ENCODE measurements at places on chromosomes 4 and X.

DNA sequence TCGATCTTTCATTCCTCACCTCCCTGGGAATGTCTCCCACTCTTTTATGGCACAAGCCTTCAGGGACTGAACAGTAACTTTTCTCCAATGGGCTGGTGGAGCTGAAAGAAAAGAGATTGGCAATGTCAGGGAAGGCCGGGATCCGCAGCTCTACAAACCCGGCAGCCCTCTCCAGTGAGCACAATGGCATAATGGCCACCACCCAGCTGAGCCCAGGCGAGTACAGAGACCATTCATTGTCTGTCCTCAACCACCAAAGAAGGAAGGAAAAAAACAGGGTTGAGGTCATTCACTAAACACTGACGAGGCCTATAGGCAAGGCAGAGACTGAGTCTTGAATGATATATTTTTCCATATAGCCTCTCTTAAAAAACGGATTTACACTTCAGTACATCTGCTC is 3.6 kb downstream of the GEMIN8 start:
- DNase-seq = no peak

DNA sequence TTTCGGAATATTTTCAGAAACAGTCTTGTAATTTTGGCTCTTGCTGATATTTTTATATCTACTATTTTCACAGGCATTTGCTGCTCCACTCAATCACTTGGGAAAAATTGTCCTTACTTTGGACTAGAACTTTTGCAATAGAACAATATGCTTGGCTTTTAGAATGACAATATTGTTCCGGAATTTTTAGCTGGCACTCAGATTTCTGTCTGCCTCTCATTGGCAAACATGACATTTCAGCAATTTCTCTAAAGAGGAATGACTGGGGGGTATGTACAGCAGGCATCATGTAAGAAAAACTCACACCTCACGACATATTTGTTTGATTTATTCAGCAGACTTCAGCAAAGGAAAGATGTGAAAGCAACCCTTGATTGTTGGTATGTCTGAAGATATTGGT is 243.6 kb upstream of the GPRIN3 start:
- no peak for DNase-seq

DNA sequence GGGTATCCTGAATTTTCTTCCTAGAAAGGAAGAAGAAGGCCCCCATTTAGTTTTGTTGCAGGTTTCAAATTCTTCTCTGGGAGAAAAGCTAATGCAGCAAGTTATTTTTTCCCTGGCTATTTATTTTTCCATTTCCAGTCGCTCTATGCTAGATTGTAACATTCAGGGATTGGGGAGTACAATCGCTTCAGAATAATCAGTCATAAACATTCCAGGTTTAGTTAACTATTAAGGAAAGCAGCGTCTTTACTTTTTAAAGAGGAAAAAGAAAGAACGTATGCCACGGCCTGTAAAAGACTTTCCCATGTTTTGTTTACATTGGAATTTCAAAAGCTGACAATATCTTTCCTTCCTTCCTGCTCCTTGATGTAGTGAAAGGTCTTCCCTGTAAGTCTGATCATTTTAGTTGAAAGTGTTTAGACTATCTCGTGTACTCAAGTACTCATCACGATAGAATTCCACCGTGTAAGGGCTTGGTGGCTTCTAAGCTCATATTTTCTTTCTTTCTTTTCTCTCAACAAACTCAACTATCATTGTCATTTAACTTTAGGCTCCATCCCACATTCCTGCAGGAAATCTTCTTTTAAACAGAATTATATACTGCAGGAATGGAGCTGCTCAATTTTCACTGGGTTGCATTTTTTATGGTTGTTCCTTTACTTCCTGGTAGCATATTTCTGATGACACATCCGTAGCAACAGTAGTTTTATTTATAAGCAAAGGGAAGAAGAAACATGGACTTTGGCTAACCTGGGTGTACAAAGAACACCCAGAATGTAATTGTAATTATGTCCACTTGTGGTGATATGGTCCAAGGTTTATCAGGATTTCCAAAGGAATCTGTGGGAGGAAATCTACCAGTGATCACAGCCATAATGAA is 213.1 kb upstream of the FAT1 start:
- DNase-seq = no peak

DNA sequence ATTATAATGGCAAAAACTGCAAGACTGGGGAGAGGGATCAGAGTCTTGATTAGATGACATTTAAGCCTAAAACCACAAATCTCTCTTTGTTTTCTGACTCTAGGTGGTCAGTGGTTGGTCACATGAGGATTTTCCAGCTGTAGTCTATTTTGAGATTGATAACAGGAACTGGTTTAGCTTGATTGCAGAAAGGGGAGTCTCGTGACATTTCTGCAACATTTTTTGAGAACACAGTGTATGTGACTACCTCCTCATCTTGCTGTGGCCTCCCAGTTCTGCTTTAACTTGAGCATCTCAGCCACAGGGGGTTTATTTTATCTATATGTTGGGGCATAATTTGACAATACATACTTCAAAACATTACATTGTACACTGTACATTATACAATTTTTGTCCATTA is 726.4 kb upstream of the MAGEB2 start:
- DNase-seq = no peak

GRCh38 chr4:179666226-179666625 is 2224.0 kb upstream of the AGA start:
- no peak for DNase-seq

DNA sequence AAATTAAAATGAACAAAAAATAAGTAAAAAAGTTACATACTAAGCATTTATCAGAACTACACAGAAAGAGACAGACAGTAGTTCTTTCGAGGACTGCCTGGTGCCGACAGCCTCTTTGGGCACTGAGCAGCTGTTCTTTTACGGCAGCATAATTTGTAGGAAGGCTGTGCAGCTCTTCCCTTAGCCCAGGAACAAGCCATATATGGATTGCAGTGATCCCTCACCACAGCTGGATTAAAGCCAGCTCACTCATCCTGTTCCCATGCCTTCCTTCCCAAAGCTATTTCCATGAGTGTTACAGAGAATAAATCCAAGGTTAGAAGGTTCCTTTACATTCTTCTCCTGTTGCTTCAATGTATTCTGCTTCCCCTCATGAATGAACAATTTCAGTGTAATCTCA is 71.7 kb downstream of the DDX60L start:
- DNase-seq = no peak

DNA sequence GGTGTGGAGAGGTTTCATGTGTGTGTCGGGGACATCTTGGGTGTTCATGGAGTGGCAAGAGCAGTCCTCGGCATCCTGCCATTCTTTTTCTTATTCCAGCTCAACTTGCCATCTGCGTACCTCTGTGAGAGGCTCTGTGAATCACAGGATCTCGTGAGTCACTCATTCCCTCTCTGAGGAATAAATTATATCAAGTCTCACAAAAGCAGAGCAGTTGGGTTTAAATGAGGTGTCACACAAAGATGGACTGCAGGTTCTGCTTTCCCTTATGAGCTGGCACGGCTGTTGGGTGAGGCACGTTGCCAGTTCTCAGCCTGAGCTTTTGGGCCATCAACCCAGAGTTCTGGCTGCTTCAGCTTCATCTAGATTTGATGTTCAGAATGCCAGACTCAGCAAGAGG is 6.8 kb upstream of the OCIAD2 start:
- DNase-seq = no peak

- DNase-seq = no peak
Measured at GRCh38 chr4:84420608-84421007, 78.5 kb downstream of the NKX6-1 start.

Data from Jurkat, Clone E6-1 (cell line).